IMR-90 (cell line): ENCODE measurements at places on chromosomes 13 and 19.

GRCh38 chr13:112771877-112772538 is 82.2 kb downstream of the ATP11A start:
- no peak for DNase-seq

GRCh38 chr13:102020611-102021216 is 381.1 kb downstream of the FGF14 start:
- no peak for DNase-seq

DNA sequence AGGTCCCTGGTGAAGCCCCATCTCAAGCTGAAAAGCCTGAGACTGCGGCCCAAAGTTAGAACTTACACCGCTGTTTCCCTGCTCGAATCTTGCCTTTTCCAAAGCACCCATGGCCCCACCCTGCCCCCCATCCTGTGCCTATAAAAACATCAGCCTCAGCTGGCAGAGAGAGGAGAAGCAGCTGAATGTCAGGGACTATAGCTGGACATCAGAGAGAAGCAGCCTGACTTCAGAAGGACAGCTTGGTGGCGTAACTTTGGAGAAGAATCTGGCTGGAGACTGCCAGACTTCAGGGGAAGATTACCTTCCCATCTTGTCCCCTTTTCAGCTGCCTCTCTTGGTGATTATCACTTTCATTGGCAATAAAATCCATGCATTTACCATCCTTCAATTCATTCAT is 9.3 kb upstream of the RCBTB2 start:
- no peak for DNase-seq

DNA sequence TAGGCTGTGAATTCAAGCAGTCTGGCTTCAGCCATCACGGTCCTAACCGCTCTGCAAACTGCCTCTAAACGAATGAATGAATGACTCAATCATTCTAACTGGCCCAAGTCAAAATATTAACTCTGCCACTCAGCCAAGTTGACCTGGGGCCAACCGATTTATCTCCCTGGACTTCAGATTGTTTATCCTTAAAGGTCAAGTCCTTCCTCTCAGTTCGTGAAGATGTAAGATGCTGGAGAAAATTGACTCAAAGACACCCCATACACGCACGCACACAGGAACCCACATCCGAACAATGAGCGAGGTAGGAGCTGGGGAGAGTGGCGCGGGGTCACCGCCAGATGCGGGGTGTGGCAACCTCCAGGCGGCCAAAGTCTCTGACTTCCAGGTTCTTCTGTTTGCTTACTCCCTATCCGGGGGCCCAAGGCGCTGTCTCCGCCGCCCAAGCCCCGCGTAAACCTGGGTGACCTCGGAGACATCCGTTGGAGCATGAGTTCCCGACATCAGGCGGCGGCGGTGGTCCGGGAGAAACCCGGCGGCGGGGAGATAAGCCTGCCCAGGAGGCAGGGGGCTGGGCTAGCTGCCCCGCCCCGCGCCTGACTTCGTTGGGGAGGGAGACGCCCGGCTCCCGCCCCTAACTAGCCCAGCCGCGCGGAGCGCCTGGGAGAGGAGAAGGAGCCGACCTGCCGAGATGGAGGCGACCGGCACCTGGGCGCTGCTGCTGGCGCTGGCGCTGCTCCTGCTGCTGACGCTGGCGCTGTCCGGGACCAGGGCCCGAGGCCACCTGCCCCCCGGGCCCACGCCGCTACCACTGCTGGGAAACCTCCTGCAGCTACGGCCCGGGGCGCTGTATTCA is at the start of gene CYP2S1:
Gene CYP2S1 (plus strand): TSS at position 646 of the 856 bp plus-strand sequence. CDS start 46 bp downstream, at position 692.
- DNase-seq: peak; percentile 22

GRCh38 chr13:42350141-42350540 is 78.2 kb downstream of the AKAP11 start:
- DNase-seq: no peak

GRCh38 chr13:95535243-95535642 is 17.3 kb upstream of the CLDN10 start:
- peak; percentile 73 for DNase-seq

GRCh38 chr13:45696610-45697226 is 5.4 kb upstream of the CBY2 start:
- DNase-seq: no peak
